ENCODE measurements at places on chromosomes 4 and X.

DNA sequence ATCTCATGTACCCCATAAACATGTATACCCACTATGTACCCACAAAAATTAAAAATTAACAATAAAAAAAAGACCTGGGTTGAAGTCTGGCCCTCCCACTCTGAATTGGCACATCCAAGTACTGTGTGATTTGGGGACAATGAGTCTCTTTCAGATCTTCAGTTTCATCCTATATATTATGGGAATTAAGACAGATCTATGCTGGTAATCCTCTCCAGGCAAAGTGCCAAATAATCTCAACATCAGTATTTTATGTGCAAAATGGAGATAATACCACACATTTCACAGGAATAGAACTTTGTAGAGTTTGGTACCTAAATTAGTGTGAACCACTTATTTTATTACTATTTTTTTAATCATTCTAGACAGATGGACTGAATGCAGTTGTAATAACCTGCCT lies 11.0 kb upstream of the SCD5 start:
- DNase-seq: no peak

GRCh38 chr4:66585767-66586166 lies 915.5 kb upstream of the EPHA5 start:
- DNase-seq: no peak

DNA sequence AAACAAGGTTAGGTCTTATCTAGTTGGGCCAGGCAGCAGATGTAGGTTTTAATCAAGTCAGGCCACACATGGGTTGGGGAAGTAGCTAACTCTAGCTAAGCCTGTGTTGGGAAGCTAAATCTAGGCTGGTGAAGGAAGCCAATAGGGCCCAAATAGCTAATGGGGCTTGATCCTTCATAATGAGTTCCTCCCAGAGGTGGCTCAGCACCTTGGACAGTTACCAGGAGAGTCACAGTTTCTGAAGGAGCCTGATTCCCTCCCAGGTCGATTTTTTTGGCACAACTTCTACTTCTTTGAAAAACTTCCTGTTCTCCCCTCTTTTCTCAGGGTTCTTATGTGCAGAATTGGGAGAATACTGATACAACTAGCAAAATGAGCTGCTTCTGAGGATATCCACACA lies 242.5 kb upstream of the PRPS2 start:
- no peak for DNase-seq

- no peak for DNase-seq
Measured at GRCh38 chr4:119647558-119647957, 19.0 kb upstream of the PDE5A start.

DNA sequence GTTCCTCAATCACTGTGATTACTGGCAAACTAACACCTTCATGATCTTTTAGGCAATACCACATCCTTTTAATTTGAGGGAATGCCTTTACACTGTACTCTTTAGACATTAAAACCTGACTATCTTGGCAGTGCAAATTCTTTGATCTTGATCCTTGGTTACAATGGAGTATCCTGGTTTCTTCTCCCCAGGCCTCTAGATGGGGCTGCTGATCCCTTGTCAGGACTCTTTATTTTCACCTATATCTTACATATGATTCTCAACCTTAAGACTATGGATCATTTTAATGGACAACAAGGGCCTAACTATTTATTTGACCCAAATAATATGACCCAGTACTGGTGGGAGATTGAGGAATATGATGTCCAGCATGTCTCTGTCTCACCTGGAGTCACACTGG lies 1005.5 kb upstream of the INTU start:
- DNase-seq: no peak

- DNase-seq: no peak
Measured at GRCh38 chr4:81084029-81084428, 53.5 kb downstream of the BMP3 start.

DNA sequence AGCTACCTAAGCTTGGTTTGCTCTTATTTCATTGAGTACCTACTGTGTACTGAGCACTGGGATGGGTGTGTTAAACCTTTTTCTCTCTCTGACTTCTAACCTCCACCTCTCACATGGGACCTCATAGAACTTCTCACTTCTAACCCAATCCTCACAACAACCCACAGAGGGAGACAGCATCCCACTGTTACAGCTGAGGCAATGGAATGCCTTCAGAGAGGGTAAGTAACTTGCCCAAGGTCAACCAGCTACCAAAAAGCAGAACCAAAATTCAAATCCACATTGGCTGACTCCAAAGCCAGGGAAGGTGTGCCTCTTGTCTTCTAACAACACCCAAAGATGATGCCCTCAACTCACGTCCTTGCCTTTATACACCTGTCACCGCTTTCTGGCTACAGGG lies 5.4 kb downstream of the SEL1L3 start:
- no peak for DNase-seq

GRCh38 chr4:138802499-138802898 lies 213.1 kb upstream of the NOCT start:
- DNase-seq: no peak

DNA sequence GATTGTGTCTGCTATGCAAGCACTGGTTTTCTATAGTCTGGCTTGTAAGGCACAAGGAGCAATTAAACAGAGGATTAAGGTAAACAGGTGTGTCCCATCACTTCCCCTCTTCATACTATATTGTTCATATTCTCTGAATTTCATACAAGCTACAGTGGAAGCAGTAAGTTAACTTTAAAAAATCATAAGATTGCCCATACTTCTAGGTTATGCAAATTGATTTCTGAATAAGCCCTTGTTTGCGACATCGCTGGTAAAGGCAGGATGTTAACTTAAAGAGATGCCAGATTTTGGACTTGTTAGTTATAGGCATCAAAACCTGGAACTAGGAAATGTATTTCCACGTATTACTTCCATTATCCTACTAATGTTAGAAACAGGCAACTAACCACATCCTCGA lies 1.0 kb upstream of the TMEM131L start:
- DNase-seq: no peak

GRCh38 chrX:155188786-155189185 lies 27.5 kb upstream of the VBP1 start:
- DNase-seq: no peak

- no peak for DNase-seq
Measured at GRCh38 chr4:159312236-159312635, 209.4 kb downstream of the RAPGEF2 start.

DNA sequence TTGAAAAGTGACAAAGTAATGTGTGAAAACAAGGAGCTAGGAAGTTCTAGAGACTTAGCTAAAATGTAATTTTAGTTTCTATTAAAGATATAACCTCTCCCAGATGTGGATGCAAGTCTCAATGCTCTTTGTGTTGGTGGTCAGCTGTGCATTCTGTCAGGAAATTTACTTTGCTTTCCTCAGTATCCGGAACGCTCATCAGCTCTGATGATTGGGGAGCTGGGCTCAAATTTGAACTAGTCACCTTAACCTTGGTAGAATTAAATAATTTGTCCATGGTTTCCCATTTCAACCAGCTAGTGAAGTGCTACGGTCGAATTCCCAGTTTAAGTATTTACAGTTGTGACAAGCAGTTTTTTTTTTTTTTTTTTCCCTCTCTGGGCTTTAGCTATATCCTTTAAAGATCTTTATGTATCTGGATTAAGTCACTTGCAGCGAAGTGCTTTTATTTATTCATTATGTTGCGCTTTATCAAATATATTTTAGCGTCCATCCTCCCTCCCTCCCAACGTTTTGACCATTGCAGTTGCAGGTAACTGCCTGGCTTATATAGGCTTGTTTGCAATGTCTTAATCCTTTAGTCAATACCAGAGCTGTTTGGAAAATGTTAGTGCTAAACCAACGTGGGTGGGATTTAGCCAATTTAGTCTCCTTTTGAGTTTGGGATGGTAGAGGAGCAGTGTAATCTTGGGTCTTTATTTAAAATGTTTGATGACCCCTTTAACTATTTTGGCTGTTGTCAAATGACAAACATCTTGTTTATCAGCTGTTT lies 2.1 kb downstream of the OGT start:
- no peak for DNase-seq

DNA sequence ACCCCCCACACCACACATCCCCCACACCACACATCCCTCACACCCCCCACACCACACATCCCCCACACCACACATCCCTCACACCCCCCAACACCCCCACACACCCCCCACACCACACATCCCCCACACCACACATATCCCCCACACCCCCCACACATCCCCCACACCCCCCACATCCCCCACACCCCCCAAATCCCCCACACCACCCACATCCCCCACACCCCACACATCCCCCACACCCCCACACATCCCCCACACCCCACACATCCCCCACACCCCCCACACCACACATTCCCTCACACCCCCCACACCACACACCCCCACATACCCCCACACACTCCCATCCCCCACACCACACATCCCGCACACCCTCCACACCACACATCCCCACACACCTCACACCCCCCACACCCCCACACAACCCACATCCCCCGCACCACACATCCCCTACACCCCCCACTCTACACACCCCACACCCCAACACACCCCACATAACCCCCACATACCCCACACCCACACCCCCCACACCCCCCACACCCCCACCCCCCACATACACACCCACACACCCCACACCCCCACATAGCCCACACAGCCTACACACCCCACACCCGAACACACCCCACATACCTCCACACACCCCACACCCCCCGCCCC lies 172.9 kb downstream of the DCLK2 start:
- no peak for DNase-seq

- no peak for DNase-seq
Measured at GRCh38 chr4:41638866-41639265, 100.9 kb downstream of the LIMCH1 start.

GRCh38 chrX:84363051-84363450 lies 139.2 kb downstream of the HDX start:
- no peak for DNase-seq

DNA sequence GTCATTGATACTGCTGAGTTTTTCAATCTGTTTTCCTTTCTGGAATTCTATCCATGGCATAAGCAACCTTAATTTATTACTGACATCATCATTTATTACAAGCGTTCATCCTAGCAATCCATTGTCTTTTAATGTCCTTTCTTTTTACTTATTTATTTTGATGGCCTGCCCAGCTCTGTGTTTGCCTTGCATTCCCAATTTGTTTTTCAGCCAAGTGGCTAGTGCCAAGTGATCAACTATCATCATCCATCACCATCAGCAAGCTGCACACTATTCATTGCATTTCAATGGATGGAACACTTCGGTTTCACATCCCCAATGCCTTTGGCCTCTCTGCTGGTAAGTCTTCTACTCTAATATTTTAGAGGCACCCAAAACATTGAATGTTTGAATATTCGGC lies 831.7 kb upstream of the EPHA5 start:
- DNase-seq: no peak

DNA sequence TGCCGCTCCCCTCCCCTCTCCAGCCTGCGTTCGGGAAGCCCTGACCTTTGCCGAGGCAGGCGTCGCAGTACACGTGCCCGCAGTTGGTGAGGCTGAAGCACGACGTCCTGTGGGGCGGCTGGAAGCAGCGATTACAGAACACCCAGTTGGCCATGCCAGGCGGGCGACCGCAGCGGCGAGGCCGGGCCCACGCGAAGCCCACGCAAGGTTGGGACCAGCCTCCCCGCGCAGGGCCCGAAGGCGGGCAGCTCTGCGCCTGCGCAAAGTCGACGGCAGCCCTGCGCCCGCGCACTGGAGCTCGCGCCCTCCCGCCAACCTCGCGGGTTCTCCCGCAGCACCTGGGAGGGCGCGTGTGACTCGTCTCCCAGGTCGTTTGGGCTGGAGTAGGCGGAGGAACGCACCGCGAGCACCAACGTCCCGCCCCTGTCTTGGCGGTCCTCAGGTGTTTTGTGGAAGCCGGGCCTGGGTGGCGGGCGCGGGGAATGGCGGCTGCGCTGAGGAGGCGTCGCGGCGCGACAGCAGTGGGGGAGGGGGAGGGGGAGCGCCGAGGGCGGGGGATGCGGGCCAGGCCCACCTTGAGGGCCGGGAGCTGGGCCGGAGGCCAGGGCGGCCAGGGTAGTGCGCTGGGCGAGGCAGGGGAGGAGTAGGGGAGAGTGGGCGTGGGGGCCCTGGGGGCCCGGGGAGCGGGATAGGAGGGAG lies at the start of gene RNF212:
TSS of gene RNF212 (minus strand) at position 254 of the 699 bp plus-strand sequence. CDS start at position 154, 100 bp downstream.
- DNase-seq: peak; percentile 37

DNA sequence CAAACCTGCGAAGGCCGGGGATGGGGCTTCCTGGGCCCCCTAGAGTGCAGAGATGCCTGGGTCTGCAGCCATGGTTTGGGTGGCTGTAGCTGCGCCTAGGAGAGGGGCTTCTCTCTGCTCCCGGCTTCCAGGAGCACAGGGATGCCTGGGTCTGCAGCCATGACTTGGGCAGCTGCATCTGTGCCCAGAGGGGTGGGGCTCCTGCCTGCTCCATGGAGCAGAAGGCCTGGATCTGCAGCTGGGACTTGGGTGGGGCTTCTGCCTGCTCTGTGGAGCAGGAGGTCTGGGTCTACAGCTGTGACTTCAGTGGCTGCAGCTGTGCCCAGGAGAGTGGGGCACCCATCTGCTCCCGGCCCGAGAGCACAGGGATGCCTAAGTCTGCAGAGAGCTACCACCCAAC lies 20.8 kb downstream of the SPON2 start:
- DNase-seq: no peak

- no peak for DNase-seq
Measured at GRCh38 chr4:103289186-103289585, 91.0 kb upstream of the CENPE start.

- no peak for DNase-seq
Measured at GRCh38 chrX:111812889-111813563, 63.0 kb upstream of the TRPC5OS start.

- DNase-seq: no peak
Measured at GRCh38 chr4:24768006-24768405, 27.4 kb upstream of the SOD3 start.

GRCh38 chr4:39278476-39278875 lies 87.7 kb downstream of the RFC1 start:
- no peak for DNase-seq

DNA sequence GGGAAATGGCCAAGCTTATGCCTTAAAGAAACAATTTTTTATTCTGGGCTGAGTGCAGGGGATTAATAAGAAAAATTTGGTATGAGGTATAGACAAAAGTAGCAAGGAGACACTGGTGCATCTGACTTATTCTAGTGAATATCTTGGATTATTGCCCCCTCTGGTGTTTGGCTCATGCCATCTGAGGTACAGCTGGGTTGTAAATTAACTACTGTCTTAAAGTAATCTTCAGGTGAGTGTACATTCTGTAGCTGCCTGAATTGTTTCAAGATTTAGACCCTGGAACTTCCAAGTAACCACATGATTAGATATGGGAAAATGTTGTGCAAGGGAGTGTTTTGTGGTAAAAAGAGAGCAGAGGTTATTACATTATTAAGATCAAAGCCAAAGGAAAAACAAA lies 988.7 kb downstream of the FAM133A start:
- DNase-seq: no peak

- DNase-seq: no peak
Measured at GRCh38 chrX:13257223-13258051, 62.4 kb downstream of the ATXN3L start.

GRCh38 chr4:1204286-1204827 lies 32.0 kb upstream of the SPON2 start:
- DNase-seq: no peak

DNA sequence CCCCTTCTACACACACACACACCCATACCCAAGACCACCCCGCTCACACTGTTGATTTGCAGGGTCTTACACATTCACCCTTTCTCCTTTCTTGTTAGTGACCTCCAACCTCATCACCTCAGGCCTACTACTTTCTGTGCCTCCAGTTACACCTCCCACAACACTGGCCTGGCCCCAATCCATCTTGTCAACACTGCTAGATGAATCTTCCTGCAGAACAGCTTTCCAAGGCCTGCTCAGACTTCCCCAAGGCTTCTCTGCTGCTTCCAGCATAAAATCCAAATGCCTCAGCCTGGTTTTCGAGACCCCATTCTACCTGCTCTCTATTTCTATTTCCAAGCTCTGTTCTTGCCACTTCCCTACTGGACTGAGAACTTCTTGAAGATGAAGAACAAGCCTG lies 79.9 kb downstream of the NHSL2 start:
- DNase-seq: no peak
